ENCODE measurements at places on chromosomes 1 and 21. TPM values are rescaled to one million over a fixed set of nuclear protein-coding genes. Genes with fewer than 3 reads are reported as not detected.

The PDE4B gene
- polyA plus RNA-seq = 139 TPM

The OR2L13 gene
- not detected for polyA plus RNA-seq

The LAMB3 gene
- polyA plus RNA-seq = 5.8 TPM

The STXBP3 gene
- 29.6 TPM for polyA plus RNA-seq

The GRIK1 gene
- 8.7 TPM for polyA plus RNA-seq

The IRF6 gene
- not detected for polyA plus RNA-seq

The RGS7 gene
- polyA plus RNA-seq = 22.2 TPM

The FNDC5 gene
- 20.5 TPM for polyA plus RNA-seq

The SGIP1 gene
- polyA plus RNA-seq = 50.4 TPM

The COL16A1 gene
- 4.4 TPM for polyA plus RNA-seq

The CLDN17 gene
- not detected for polyA plus RNA-seq

The ATP6V1G3 gene
- not detected for polyA plus RNA-seq

The NRAS gene
- 44.5 TPM for polyA plus RNA-seq

The GBP5 gene
- polyA plus RNA-seq = not detected

The NUP210L gene
- polyA plus RNA-seq = 0.09 TPM

The FRRS1 gene
- not detected for polyA plus RNA-seq

The CRABP2 gene
- 3.4 TPM for polyA plus RNA-seq

The S1PR1 gene
- 0.44 TPM for polyA plus RNA-seq

The PIGR gene
- not detected for polyA plus RNA-seq

The TINAGL1 gene
- polyA plus RNA-seq = 1.0 TPM

The S100A1 gene
- not detected for polyA plus RNA-seq

The GPR37L1 gene
- not detected for polyA plus RNA-seq

The SMIM12 gene
- polyA plus RNA-seq = 42.6 TPM

The OR2T12 gene
- not detected for polyA plus RNA-seq

The NHLH2 gene
- 0.31 TPM for polyA plus RNA-seq

The CD48 gene
- not detected for polyA plus RNA-seq

The WLS gene
- 8.8 TPM for polyA plus RNA-seq

The ITLN2 gene
- not detected for polyA plus RNA-seq

The SPATA1 gene
- 0.17 TPM for polyA plus RNA-seq

The SLC16A1 gene
- polyA plus RNA-seq = 18.6 TPM

The CYP4B1 gene
- not detected for polyA plus RNA-seq

The ENAH gene
- polyA plus RNA-seq = 57.0 TPM

The RSPH1 gene
- polyA plus RNA-seq = 1.3 TPM

The FCAMR gene
- polyA plus RNA-seq = not detected

The CCDC27 gene
- polyA plus RNA-seq = not detected
